ENCODE measurements at places on chromosomes 2 and 18.

- DNase-seq: no peak
These were observed 131.5 kb downstream of the ZNF532 start for GRCh38 chr18:58996131-58996641.

DNA sequence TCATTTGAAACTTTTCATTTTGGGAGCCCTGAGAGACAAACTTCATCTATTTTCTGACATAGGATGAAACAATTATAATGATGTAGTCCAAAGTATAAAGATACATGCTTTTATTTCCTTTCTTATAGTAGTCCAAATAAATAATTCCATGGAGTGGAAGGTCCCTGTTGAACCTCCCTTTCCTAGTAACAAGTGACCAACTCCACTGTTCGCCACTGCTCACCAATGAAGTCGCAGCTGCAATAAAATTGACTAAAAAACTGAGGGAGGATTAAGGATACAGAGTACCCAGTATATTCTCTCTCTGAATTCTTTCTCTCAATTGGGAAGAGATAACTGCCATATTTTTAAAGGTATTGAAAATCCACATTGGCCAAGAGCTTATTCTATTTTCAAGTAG, 14.1 kb downstream of the SERPINB7 start:
- DNase-seq: no peak

- no peak for DNase-seq
These were observed 47.8 kb upstream of the GPR75 start for GRCh38 chr2:53907582-53907981.

DNA sequence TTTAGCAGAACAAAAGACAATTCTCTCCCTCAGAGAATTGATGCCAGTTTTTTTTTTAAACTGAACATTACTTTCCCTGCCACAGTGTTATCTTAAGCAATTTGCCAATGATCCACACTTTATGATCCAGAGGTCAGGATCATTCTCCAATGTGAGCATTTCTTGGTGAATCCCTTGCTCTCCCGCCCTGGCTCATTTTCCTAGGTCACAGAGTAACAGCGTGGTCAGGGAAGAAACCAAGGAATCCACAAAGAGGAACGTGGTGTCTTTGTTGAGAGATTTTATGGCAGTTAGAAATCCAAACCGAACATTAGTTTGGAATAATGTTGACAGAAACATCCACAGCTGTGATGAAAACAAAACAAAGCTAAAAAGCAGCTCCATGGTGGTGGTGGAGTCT, 250.3 kb downstream of the TTC32 start:
- DNase-seq: no peak

DNA sequence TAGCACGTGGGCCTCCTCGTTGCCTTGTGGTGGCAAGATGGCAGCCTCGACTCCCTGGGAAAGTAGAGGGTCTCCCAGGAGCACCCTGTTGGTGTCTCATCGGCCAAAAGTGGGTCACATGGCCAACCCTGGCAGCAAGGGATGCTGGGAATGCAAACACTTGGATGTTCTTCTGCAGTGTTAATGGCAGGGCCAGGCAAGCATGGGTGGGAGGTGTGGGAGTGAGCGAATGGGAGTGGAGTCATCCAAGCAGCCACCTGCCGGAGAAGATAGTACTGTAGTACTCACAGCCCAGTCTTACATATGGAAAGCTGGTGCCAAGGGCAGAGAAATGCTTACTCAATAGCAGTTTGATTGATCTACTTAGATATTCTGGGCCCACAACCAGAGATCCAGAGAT, 122.2 kb downstream of the INHBB start:
- no peak for DNase-seq

DNA sequence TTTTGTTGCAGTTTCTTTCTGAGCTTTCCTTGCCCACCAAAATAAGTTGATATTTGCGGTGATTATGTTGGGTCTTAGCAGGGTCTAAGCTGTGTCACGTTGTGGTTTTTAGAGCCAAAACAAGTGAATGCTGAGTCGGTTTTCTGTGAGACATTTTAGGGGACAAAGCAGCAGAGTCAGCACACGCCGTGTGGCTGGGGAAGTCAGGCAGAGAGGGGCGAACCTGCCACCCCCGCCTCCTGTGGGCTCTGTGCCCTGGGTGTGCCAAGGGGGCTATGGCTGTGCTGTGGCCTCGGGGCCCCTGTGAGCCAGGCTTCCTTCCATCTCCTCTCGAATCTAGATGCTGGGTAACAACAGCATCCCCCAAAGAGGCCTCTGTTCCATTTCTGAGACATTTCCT, 30.8 kb upstream of the TMEM87B start:
- no peak for DNase-seq

- DNase-seq: no peak
These were observed 272.5 kb downstream of the DSEL start for GRCh38 chr18:67243799-67244587.
